ENCODE measurements at places on chromosomes 1 and 21.
A peak's percentile ranks its signal among the peaks of the same experiment; 100 is the strongest.

DNA sequence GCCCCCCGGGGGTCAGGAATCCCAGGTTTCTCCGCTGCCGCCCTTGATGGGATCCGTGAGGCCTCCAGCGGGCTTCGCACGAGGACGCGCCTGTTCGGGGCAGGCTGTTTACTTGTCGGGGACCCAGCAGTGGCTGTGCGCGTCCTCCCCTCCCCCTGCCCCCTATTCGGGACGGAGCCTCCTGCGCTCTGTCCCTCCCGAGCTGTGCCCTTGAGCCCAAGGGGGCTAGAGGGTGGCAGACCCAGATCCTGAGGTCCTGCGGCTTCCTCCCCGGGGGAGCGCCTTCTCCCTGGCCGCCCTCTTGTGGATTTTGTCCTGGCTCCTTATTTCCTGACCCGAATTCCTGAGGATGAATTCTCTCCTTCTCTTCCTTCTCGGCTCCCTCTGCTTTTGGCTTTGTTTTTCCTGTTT is 38.4 kb downstream of the PIK3CD start:
- no peak for DNase-seq

- no peak for DNase-seq
Measured at GRCh38 chr21:32083197-32083596, 195.7 kb downstream of the MIS18A start.

- no peak for DNase-seq
Measured at GRCh38 chr21:42809171-42809570, 70.2 kb downstream of the WDR4 start.

- no peak for DNase-seq
Measured at GRCh38 chr1:230728710-230729392, 14.9 kb upstream of the AGT start.

GRCh38 chr1:176501599-176501998 is 38.6 kb downstream of the PAPPA2 start:
- no peak for DNase-seq

GRCh38 chr1:202227053-202227672 is 33.6 kb downstream of the LGR6 start:
- no peak for DNase-seq

DNA sequence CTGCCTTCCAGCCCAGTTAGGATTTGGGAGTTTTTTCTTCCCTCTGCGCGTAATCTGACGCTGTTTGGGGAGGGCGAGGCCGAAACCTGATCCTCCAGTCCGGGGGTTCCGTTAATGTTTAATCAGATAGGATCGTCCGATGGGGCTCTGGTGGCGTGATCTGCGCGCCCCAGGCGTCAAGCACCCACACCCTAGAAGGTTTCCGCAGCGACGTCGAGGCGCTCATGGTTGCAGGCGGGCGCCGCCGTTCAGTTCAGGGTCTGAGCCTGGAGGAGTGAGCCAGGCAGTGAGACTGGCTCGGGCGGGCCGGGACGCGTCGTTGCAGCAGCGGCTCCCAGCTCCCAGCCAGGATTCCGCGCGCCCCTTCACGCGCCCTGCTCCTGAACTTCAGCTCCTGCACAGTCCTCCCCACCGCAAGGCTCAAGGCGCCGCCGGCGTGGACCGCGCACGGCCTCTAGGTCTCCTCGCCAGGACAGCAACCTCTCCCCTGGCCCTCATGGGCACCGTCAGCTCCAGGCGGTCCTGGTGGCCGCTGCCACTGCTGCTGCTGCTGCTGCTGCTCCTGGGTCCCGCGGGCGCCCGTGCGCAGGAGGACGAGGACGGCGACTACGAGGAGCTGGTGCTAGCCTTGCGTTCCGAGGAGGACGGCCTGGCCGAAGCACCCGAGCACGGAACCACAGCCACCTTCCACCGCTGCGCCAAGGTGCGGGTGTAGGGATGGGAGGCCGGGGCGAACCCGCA is at the start of gene PCSK9:
TSS of gene PCSK9 (plus strand) at position 207 of the 741 bp plus-strand sequence. CDS start at position 497, 290 bp downstream.
- no peak for DNase-seq

DNA sequence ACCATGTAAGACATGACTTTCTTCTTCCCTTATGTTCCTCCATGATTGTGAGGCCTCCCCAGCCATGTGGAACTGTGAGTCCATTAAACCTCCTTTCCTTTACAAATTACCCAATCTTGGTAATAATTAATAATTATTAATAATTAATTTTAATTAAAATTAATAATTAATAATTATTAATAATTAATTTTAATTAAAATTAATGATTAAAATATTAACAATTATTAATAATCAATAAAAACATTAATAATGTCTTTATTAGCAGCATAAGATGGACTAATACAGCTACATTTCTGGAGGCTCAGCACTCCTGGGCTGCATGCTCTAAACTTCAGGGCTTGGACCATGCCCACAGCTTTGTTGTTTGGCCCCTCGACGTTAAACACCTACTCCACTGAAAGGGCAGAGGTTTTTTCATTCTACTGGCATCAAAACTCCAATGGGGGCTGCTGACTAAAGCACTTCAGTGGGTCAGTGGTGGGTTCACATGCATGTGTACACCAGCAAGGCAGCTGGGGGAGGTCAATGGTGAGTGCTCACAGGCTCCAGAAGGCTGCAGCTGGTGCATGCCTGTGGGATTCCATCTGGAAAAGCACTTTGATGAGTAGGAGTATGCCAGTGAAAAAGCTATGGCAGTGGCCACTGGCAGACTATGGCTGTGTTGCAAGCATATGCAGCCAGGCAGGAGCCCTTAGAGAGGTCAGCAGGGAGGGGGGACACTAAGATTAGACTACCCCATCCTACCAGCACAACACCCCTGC is 561.3 kb downstream of the NCAM2 start:
- DNase-seq = no peak

GRCh38 chr1:212482637-212483441 is 50.1 kb downstream of the NENF start:
- DNase-seq = no peak

GRCh38 chr1:233055879-233056641 is 105.6 kb downstream of the NTPCR start:
- no peak for DNase-seq

GRCh38 chr1:43041591-43041990 is 82.9 kb upstream of the SLC2A1 start:
- no peak for DNase-seq

GRCh38 chr1:90579212-90579802 is 137.8 kb downstream of the BARHL2 start:
- DNase-seq = peak; percentile 2

GRCh38 chr1:28278763-28279162 is 19.4 kb downstream of the SESN2 start:
- DNase-seq = no peak

- no peak for DNase-seq
Measured at GRCh38 chr1:228548788-228549187, 61.6 kb downstream of the RNF187 start.

- DNase-seq = no peak
Measured at GRCh38 chr1:54008876-54009275, 9.1 kb downstream of the LDLRAD1 start.

- no peak for DNase-seq
Measured at GRCh38 chr1:51924455-51924854, 45.9 kb upstream of the NRDC start.

GRCh38 chr1:103101399-103101798 is 6.9 kb downstream of the COL11A1 start:
- DNase-seq = no peak

DNA sequence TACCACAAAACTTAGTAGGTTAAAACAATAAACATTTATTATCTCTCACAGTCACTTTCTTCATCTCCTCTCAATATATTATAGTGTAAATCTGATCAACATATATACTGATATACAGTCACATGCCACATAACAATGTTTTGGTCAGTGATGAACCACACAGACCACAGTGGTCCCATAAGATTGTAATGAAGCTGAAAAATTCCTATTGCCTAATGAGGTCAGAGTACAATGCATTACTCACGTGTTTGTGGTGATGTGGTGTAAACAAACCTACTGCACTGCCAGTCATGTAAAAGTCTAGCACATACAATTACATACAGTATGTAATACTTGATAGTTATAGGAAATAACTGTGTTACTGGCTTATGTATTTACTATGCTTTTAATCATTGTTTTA is 30.1 kb downstream of the OLFML3 start:
- DNase-seq = no peak

GRCh38 chr1:164591858-164592257 is 32.9 kb downstream of the PBX1 start:
- DNase-seq = no peak

DNA sequence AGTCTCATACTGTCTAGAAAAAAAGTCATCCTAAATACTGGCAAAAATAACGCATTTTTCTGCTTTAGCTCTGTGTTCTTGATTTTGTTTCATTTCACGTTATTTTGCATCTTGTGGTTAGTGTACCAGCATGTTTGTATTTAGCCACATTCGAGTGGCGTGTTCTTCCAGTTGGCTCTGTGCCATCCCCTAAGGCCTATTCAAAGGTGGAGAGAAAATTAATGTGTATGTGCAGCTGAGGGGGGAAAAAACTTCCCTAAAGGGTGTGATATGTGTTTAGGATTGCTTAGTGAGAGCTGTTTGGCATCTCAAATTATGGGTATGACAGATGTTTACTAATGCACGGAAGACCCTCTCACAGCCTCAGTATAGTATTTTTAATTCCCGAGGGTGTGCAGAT is 12.1 kb downstream of the DNAJC16 start:
- DNase-seq = no peak

DNA sequence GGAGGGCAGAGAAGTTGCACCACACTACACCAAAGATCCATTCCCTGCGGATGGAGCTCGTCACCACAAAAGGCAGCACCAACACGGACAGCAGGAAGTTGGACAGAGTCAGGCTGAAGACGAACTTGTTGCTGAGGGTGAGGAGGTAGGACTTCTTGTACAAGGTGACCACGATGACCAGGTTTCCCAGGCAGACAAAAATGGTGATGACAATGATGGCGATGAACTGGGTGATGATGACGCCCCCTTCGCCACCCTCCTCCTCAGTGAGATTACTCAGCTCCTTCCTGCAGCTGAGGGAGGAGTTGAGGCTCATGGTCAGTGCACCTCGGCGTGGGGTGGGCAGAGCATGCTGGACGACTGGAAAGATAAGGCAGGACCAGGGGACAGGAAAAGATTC is 32.2 kb downstream of the GPR161 start:
- no peak for DNase-seq

DNA sequence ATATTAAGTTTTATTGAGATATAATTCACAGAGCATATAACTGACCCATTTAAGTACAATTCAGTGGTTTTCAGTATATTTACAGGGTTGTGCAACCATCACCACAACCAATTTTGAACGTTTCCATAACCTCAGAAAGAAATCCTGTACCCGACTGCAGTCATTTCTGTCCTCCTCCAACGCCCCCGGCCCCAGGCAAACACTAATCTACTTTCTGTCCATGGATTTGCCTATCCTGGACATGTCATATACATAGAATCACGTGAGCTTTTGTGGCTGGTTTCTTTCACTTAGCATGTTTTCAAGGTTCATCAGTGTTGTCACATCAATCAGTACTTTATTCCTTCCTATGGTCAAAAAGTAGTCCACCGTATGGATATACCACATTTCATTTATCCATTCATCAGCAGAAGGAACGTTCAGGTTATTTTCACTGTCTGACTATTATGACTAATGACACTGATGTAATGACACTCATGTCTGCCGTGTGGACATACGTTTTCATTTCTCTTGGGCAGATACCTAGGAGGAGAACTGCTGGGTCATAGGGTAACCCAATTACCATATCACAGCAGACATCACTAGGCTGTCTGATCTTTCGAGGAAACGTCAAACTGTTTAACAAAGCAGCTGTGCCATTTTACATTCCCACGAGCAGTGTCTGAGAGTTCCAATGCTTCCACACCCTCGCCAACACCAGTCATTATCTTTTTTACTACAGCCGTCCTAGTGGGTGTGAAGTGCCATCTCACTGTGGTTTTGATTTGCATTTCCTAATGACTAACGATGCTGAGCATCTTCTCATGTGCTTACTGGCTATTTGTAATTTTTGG is 30.8 kb downstream of the MRPL37 start:
- no peak for DNase-seq

DNA sequence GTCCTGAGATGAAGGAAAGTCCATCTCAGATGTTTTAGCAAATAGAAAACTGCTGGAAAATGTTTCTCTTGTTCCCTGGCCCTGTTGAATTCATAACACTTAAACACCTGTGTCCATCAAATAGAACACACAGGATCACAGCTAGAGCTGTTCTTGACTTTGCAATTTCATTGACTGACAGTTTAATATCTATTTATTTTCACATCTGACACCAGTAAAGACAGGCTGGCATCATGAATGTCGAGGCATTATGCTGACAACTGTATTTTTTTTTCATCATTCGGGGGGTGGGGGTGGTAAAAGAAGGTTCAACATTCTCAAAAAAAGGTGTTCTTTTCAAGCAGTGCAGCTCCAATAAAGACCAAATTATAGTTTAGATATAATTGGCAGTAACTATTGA is 591.2 kb upstream of the PTBP2 start:
- DNase-seq = no peak

- no peak for DNase-seq
Measured at GRCh38 chr21:45040739-45041138, 33.6 kb upstream of the ADARB1 start.

DNA sequence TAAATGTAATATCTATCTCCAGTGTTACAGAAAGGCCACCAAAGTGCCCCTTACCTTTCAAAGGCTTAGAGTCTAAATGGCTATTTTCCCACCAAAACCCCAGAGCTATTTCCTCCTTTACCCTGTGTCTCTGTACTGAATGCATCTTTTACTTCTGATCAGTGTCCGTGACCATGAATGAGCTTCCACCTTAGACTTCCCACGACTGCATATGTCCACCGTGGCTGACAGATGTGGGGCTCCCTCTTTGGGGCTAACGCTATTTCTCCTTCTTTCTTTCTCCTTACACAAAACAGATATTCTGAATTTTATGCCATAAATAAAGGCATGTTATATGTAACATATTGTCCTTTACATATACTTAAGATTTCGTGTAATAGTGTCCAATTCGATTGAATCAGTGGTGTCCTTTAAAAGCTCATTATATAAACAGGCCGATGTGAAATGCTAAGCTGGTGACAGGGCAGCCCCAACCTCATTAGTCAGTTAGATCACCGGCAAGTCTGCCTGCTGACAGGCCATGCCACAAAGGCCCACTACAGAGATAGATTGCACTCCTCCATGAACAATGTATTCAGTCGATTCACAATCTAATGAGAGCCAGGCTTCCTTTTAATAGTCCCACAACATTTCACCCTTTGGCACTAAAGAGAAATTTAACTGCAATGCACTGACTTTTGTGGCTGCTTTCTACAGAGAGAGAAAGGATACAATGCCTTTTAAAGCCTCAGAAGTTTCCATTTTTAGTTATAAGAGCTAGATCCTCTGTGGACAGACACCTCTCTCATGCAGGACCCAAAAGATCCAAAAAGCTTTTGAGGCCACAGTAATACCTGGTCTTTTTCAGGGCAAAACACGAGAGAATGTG is 297.9 kb downstream of the PCP4 start:
- no peak for DNase-seq

GRCh38 chr1:88744142-88744541 is 60.1 kb downstream of the PKN2 start:
- DNase-seq = no peak

GRCh38 chr1:220761688-220762427 is 13.7 kb downstream of the MTARC2 start:
- DNase-seq = no peak
